Astrocyte (in vitro differentiated cells and primary cell): ENCODE measurements at places on chromosomes 6 and 20.
A peak's percentile ranks its signal among the peaks of the same experiment; 100 is the strongest.

DNA sequence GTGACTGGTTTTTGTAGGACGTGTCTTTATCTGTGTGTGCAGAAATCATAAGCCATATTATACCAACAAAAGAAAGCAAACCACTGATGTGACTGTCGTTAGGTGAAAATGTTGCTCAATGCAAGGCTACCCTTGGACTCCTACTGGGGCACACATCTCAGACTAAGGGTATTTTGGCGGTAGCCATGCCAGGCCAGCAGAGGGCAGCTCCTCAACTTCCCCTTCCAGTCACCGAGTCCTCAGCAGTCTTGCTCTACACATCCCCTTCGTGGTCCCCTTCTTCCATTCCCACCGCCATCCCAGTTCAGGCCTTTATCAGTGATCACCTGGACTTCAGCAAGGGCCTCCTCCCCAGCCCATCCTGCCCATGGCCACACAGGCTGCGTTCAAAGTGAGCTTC, 113.7 kb upstream of the GGTLC1 start:
- no peak for DNase-seq

DNA sequence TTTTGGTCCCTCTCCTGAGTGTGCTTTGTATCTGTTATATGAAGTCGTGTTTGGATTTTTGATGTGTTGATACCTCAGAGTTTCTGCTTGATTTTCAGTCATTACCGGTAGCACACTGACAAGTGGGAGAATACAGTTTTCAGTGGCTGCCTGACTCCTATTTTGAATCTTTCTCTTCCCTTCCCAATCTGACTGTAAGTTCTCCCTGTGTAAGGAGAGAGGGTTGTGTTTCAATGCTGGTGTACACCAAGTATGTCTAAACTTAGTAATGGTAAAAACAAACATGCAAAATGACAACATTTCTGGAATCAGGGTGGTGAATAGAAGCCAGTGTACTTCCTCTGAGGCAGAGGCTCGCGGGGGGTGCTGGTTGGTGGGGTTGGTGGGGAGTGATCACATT, 103.4 kb downstream of the HIVEP1 start:
- DNase-seq = no peak

DNA sequence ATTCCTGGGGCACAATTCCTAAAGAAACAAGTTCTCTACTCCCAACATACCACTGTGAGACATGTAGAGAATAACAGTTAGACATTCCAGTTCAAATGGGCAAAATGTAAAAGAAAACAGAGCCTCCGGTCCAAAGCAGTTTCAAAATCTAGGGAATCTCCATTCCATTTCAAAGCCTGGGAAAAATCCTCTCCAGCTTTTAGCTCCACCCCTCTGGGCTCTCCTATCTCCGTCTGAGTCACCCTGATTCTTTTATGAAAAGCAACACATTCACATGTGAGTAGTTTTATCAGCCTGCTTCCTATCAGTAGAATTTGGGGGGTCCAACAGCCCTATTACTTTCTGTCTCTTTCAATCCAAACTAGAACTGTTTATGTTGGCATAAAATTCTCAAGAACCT, 3.7 kb downstream of the CSNK2A1 start:
- peak; percentile 64 for DNase-seq

DNA sequence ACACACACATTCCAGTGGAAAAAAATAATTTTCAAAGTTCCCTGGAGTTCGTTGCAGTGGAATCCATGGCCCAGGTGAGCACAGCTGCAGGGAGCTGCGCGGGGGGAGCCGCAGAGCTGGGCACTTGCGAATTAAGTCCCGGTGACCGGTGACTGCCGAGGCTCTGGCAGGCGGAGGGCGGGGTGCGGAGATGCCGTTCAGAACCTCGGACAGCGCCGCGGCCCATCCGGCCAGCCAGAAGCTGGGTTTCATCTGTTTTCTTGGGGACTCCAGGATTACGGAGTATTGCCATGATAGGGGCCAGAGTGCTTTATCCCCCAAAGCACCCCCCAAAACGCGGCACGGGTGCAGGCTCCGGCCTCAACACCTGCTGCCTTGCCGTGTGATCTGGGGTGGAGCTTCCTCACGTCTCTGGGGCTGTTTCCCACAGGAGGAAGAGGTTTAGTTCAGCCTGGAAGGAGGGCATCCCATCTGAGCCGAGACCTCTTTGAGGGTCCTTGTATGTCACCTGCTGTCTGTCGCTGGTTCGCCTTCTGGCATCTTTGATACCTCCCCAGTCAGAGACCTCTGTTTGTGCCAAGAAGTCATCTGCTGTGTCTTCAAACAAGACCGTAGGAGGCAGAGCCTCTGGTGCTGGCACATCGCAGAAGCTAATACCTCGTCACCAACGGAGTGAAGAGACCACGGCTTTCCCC, 99.4 kb downstream of the YTHDF1 start:
- DNase-seq = no peak

DNA sequence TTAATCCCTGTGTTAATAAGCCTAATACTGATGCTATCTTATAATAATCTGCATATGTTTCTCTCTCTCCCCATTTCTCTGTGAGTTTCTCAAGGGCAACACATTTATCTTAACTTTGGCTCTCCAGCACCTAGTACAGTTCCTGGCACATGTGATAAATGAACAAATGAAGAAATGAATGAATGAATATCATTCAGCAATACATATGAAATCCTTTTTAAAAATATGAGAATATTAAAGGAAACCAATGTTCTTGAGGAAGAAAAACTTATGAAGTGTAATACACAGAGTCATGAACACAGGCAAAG, 55.9 kb downstream of the PIGU start:
- no peak for DNase-seq
